ENCODE measurements at places on chromosomes 12 and 14.

DNA sequence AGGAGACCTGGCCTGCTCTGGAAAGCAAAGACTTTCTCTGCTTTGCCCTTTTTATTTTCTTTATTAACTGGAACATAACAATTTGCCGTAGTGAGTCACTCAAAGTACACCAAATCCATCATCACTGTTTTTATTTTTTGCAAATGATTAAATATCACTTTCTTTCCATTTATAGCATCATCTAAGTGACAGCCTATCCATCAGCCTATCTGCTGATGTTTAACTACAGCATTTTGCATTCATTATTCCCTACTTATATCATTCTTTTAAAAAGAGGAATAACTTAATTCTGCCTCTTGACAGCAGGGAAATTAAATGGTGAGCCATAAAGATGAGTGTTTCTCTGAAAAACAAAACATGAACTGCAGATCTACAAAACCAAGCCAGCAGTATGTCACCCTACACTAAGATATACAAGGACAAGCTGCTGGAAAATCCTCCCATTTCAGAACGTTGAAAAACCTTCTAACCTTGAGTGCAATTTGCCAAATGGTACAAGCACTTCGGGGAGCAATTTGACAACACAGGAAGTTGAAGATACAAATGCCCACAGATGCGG lies 821.3 kb upstream of the TMEM132C start:
- DNase-seq = no peak

- DNase-seq = no peak
Measured at GRCh38 chr12:98109266-98109665, 406.1 kb upstream of the TMPO start.

DNA sequence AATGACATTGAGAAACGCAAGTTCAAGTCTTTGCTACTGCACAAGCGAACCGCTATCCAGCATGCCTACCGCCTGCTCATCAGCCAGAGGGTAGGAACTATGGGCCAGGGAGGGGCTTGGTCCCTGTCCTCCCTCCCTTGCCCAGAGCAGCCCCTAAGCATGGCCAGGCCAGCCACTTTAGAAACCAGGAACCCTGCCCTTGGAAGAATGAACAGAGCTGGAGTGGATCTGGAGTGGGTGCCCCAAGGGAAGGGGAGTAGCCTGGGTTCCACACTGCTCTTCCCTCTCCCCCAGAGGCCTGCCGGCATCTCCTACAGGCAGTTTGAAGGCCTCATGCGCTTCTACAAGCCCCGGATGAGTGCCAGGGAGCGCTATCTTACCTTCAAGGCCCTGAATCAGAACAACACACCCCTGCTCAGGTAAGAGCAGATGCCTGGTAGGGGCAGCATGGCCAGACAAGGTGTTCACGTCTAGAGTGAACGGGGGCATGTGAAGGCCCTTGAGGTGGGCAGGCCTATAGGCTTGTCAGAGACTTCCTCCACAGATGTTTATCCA lies 55.8 kb downstream of the TPCN1 start:
- DNase-seq = no peak

- no peak for DNase-seq
Measured at GRCh38 chr14:97023871-97024270, 226.7 kb downstream of the VRK1 start.

- peak; percentile 52 for DNase-seq
Measured at GRCh38 chr12:117118838-117119591, 19.8 kb upstream of the TESC start.

- DNase-seq = no peak
Measured at GRCh38 chr14:39230416-39231035, 3.2 kb upstream of the MIA2 start.

- no peak for DNase-seq
Measured at GRCh38 chr12:96057986-96058553, 22.7 kb upstream of the LTA4H start.

GRCh38 chr12:25284024-25284423 lies 33.3 kb upstream of the KRAS start:
- no peak for DNase-seq

- no peak for DNase-seq
Measured at GRCh38 chr12:55932551-55932910, 1.6 kb downstream of the DGKA start.

- DNase-seq = peak; percentile 96
Measured at GRCh38 chr12:54579696-54580333, 8.6 kb downstream of the PPP1R1A start.

GRCh38 chr14:23589606-23590005 lies 11.0 kb upstream of the JPH4 start:
- no peak for DNase-seq

DNA sequence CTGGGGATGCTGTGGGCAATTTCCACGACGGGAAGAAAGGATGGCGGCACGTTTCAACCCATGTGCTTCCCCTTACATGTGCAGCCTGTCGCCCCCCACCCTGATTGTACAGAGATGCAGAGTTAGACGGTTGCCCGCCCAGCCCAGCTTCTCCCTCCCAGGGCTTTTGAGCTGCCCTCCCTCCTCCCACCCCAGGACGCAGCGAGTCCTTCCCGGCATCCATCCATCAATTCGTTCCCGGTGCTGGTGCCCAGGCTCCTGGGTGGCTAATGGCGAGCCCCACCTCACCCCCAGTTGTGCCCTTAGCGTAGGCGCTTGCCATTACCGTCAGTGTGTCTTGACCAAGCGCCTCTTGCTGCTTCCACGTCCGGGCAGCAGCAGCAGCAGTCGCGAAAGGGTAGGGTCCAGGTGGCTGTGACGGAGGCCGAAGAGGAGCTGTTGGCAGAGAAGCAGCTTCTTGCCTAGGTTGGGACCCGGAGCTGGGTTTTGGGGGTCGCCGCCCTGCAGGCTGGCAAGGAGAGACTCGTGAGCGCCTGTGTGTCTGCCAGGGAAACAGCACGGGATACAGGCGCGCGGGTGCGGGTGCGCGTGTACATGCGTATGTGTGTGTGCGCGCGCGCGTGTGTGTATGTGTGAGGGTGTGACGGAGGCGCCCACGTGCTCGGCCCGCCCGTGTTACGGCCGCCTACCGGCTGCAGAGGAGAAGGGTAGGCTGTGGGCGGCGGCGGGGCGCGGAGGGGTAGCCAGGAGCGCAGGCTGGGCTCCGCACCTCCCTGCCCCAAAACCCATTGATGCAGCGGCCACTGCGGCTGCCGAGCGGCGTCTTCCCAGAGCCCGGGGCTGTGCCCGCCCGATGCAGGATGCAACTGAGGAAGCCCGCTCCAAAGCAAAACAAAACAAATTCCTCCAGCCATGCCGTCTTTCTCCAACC lies at the start of gene SLC6A15:
SLC6A15 (minus strand) TSS at position 602 of the 931 bp plus-strand sequence. CDS start 20,679 bp downstream, outside the sequence.
- DNase-seq = peak; percentile 87

All from WTC11 (cell line).